ENCODE measurements at places on chromosomes 16 and 17. TPM values are rescaled to one million over a fixed set of nuclear protein-coding genes. Genes with fewer than 3 reads are reported as not detected.

Gene CHP2
- total RNA-seq, result not detected

Gene ZSCAN10
- total RNA-seq, result not detected

Gene KRT13
- total RNA-seq, result not detected

Gene KLHL10
- total RNA-seq, result 0.36 TPM

Gene TBX21
- total RNA-seq, result 0.99 TPM

Gene TPSG1
- not detected for total RNA-seq

Gene NAGLU
- total RNA-seq, result 41.9 TPM

Gene FOXL1
- total RNA-seq, result 34.4 TPM

DNA sequence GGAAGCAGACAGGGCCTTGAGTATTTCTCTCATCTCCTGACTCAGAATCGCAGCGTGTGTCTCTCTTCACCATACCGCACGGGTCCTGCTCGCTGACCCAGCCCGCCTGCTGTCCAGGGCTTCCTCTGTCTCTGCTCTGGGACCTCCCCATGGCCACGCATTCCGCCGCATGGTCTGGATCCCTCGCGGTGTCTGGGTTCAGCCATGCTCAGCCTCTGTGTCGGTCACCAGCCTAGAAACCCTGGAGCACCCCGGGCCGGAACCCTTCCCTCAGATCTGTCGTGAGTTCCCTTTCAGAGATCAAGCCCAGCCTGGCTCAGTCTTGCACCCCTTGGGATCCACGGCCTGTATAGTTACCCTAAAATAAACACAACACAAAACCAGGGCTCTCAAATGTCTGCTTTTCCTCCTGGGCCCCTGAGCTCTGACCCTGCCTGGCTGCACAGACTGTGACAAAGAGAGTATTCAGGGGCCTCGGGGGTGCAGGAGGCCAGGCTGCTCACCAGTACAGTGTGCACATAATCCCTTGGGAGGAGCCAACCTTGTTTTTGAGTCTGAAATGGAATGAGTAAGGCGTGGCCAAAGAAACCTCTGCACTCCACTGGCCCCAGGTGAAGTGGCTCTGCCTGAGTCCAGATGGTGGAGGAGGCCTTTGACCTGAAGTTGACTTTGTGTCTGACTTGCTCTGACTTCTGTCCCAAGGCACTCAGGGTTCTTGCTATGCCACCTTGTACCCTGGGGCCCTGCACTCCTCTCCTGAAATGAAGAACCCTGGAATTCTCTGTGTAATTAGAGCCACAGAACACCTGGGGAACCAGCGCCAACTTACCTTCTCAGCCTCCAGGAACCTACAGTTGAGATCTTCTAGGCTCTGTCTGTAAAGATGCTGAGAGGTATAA is 5.8 kb upstream of the SPIRE2 start:
- no peak overlapping the region for H3K4me3 ChIP-seq
- H3K4me1 ChIP-seq, result no peaks in the 10 kb centered on the region
- no peaks in the 10 kb centered on the region for H3K36me3 ChIP-seq
- H3K27ac ChIP-seq, result no peak overlapping the region
- DNase-seq, result no peak

GRCh38 chr17:45307290-45308015 is 9.4 kb downstream of the MAP3K14 start:
- DNase-seq, result no peak
- H3K27me3 ChIP-seq, result no peaks in the 10 kb centered on the region
- H3K4me3 ChIP-seq, result no peak overlapping the region
- peaks cover 13% of the 10 kb centered on the region for H3K4me1 ChIP-seq

- H3K27me3 ChIP-seq, result no peaks in the 10 kb centered on the region
- H3K27ac ChIP-seq, result no peak overlapping the region
- H3K4me3 ChIP-seq, result no peak overlapping the region
- DNase-seq, result no peak
- H3K4me1 ChIP-seq, result no peaks in the 10 kb centered on the region
These were observed 12.2 kb upstream of the ZFPM1 start for GRCh38 chr16:88440686-88441405.

GRCh38 chr16:27097800-27098230 is 31.1 kb downstream of the C16orf82 start:
- no peaks in the 10 kb centered on the region for H3K27me3 ChIP-seq
- H3K4me3 ChIP-seq, result no peak overlapping the region
- peak; percentile 67 for DNase-seq
- no peak overlapping the region for H3K27ac ChIP-seq
- no peaks in the 10 kb centered on the region for H3K36me3 ChIP-seq
- H3K4me1 ChIP-seq, result no peaks in the 10 kb centered on the region

- no peaks in the 10 kb centered on the region for H3K27me3 ChIP-seq
- H3K4me3 ChIP-seq, result no peak overlapping the region
- no peaks in the 10 kb centered on the region for H3K36me3 ChIP-seq
- no peak for DNase-seq
- peaks cover 19% of the 10 kb centered on the region for H3K4me1 ChIP-seq
These were observed 64.6 kb downstream of the FTO start for GRCh38 chr16:53768593-53768992.

DNA sequence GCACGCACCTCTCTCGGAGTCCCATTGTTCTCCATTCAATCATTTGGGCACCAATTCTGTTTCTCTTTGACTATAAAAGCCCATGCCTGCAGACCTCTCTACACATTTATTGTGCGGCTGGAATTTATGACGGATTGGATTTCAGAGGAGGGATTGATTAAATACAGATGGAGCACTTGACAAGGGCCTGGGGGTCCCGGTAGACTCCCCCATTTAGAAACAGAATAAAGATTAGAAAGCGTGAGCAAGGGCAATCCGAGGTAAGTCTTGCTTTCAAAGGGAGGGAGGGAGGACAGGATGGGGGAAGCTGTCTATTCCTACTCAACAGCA is 15.1 kb upstream of the PITPNM3 start:
- no peaks in the 10 kb centered on the region for H3K36me3 ChIP-seq
- H3K4me1 ChIP-seq, result no peaks in the 10 kb centered on the region
- no peak overlapping the region for H3K4me3 ChIP-seq
- H3K27ac ChIP-seq, result no peak overlapping the region
- no peak for DNase-seq

- no peaks in the 10 kb centered on the region for H3K27me3 ChIP-seq
- H3K27ac ChIP-seq, result no peak overlapping the region
- H3K36me3 ChIP-seq, result peaks cover 1% of the 10 kb centered on the region
- H3K4me3 ChIP-seq, result no peak overlapping the region
- DNase-seq, result peak; percentile 67
These were observed 7.6 kb downstream of the LMF1 start for GRCh38 chr16:962901-963814.

- no peaks in the 10 kb centered on the region for H3K36me3 ChIP-seq
- no peaks in the 10 kb centered on the region for H3K4me1 ChIP-seq
- no peak for DNase-seq
These were observed 288.6 kb upstream of the CCL2 start for GRCh38 chr17:33966410-33967059.

GRCh38 chr16:17368951-17369350 is 101.8 kb downstream of the XYLT1 start:
- no peaks in the 10 kb centered on the region for H3K36me3 ChIP-seq
- no peaks in the 10 kb centered on the region for H3K27me3 ChIP-seq
- DNase-seq, result no peak

- no peaks in the 10 kb centered on the region for H3K27me3 ChIP-seq
- no peaks in the 10 kb centered on the region for H3K4me1 ChIP-seq
- no peak overlapping the region for H3K4me3 ChIP-seq
- DNase-seq, result no peak
- H3K27ac ChIP-seq, result peak overlapping the region; percentile 64
These were observed 58.4 kb upstream of the MARCHF10 start for GRCh38 chr17:62866471-62866870.

DNA sequence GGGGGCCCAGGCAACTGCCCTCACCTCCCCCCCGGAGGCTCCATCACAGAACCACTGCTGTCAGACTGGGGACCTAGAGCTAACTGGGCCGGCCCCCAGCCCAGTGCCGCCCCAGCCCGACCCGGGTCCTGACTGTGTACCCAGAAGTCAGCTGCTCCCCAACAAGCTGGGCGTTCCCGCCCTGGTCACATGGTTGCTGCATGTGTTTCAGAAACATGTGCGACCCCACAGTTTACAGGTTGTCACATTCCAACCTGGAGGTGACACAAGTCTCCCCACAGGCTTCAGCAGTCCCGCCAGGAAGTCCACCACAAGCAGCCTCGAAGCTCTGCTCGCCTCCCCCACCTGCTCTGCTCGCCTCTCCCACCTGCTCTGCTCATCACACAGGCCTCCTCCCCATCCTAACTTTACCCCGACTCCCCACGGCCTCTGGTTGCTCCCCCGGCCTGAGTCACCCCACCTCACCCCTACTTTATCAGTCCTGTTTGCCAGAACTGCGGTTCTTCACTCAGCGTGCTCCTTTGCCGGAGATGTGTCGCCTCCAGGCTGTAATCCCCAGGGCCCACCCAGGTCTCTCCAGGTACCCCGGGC is 968 bp downstream of the MRPL28 start:
- H3K4me3 ChIP-seq, result no peak overlapping the region
- no peak for DNase-seq
- no peaks in the 10 kb centered on the region for H3K4me1 ChIP-seq

GRCh38 chr17:79777120-79777893 is 641 bp upstream of the CBX2 start:
- H3K4me3 ChIP-seq, result peak overlapping the region; percentile 37
- peaks cover 2% of the 10 kb centered on the region for H3K27me3 ChIP-seq
- DNase-seq, result peak; percentile 69

- no peak overlapping the region for H3K27ac ChIP-seq
- H3K4me3 ChIP-seq, result no peak overlapping the region
- H3K36me3 ChIP-seq, result peaks cover 2% of the 10 kb centered on the region
- H3K27me3 ChIP-seq, result no peaks in the 10 kb centered on the region
These were observed 70.6 kb downstream of the TMC6 start for GRCh38 chr17:78058001-78058400.

DNA sequence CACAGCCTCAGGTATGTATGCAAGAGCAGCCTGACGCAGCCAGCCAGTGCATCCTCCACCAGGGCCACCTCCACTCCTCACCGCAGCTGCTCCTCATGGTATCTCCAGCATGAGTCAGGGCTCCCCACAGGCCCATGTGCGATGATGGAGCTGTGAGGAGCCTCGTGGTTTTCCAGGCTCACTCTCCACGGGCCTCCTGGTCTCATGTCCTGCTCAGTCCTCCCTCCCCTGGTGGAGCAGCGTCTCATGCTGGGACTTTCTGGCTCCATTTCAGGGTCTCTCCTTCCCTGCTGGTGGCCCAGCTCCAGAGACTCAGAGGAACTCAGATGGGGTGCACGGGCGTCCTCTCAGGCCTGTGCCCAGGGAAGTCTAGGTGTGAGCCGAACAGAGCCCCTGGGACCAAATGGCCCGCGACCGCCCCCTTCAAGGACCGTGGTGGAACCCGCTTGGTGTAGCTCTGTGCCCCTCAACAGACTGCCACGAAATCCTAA is 70.4 kb downstream of the METRNL start:
- H3K36me3 ChIP-seq, result no peaks in the 10 kb centered on the region
- H3K27ac ChIP-seq, result no peak overlapping the region
- no peaks in the 10 kb centered on the region for H3K27me3 ChIP-seq

- H3K4me3 ChIP-seq, result no peak overlapping the region
- peak; percentile 89 for DNase-seq
- no peak overlapping the region for H3K27ac ChIP-seq
- no peaks in the 10 kb centered on the region for H3K4me1 ChIP-seq
These were observed 13.3 kb upstream of the YWHAE start for GRCh38 chr17:1413281-1413791.
